ENCODE measurements at places on chromosomes 1 and 21.

GRCh38 chr21:41092312-41092711 lies 75.6 kb upstream of the BACE2 start:
- DNase-seq = no peak

DNA sequence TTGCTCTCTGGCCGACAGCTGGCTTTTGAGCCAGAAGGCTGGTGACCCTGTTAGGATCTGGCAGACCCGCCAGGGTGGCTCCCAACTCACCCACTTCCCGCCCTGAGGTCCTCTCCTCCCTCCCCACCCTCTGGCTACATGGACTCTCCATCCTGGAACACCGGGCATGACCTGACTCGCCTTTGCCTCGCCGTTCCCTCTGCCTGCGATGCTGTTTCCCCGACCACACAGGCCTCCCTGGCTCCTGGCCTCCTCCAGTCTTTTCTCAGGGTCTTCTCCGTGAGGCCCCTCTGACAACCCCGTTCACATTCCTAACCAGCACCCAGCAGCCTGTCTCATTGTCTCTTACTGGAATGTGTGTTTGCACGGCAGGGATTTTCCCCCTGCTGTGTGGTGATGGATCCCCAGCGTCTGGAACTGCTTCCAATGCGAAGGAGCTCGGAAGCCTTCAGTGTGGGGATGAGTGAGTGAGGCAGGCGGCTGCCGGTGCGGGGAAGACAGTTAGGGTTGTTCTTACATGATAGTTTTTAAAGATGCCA lies 46.0 kb upstream of the POFUT2 start:
- DNase-seq = no peak

DNA sequence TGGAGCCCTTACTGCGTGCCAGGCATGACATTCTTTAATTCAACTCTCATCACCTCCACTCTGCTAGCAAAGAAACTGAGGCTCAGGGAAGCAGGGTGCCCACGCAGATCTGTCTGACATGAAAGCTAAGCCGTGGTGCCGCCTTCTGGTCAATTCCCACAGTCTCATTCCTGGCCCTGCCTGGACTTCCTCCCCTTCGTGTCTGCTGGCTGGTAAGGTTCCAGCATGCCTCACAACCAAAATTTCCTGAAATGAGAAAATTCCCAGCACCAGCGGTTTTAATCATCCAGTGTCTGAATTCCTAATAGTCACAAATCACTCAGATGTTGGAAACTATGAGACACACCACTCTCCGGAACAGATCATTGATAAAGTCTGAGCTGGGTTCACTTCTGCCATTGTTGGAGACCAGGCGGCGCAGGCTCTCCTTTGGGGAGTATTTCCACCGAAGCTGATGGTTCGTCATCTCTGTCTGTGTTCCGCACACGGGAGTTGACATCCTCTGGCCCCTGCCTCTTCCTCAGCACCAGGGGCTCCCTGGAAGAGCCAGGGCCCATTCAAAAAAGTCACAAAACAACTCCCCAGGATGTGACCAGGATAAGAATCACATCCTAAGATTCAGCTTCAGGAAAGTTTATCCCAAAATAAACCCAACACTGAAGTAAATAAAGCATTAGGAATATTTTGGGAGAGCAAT lies 167.7 kb downstream of the PLPP3 start:
- no peak for DNase-seq

DNA sequence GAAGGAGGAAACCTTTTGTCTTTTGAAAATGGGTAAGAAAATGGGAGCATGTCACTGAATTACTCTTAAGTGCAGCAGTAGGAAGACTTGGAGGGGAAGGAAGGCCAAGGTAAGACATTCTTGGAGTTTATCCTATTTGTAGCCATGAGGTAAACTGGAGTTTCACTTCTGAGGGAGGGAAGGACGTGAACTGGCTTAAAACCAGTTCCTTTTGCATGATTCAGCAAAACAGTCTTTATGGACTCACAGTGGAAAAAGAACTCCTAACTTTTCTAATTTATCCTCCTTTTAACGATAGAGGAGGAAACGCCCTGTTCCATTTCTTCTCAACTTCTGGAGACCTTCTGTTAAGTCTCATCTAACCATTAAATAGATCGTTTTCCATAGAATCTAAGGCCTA lies 2.5 kb downstream of the PRDX6 start:
- no peak for DNase-seq

GRCh38 chr1:159851407-159851806 lies 11.1 kb downstream of the VSIG8 start:
- no peak for DNase-seq

Data from NCI-H524 (cell line).